Tibial nerve (tissue), 4 donors: ENCODE measurements at places on chromosomes 12 and 14. TPM values are rescaled to one million over a fixed set of nuclear protein-coding genes. Genes with fewer than 3 reads are reported as not detected.

The MPHOSPH9 gene
- total RNA-seq, result 27.5 TPM

The CLEC4C gene
- not detected for total RNA-seq

The DPPA3 gene
- not detected for total RNA-seq

The TESPA1 gene
- total RNA-seq, result 0.42 TPM

The AJUBA gene
- 29.9 TPM for total RNA-seq

The CELA1 gene
- not detected for total RNA-seq

The FOXG1 gene
- total RNA-seq, result not detected

The TMPO gene
- 65.4 TPM for total RNA-seq

DNA sequence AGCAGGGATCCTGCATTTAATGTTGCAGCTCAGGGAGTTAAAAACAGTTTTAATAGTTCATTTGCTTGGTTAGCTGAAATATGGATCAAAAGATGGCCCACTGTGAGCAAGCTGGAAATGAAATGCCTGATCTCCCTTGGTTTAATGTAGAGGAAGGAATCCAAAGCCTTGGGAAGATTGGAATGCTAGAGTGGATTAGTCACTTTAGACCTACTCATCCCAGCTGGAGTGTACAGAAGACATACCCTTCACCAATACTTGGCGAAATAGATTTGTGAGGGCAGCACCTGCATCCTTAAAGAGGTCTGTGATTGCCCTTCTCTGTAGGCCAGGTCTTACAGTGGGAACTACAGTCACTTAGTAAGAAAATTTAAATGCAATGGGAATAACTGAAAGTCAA is 58.0 kb upstream of the KRAS start:
- no peak overlapping the region for H3K4me3 ChIP-seq
- no peaks in the 10 kb centered on the region for H3K4me1 ChIP-seq
- no peaks in the 10 kb centered on the region for H3K27me3 ChIP-seq
- no peak overlapping the region for H3K27ac ChIP-seq

DNA sequence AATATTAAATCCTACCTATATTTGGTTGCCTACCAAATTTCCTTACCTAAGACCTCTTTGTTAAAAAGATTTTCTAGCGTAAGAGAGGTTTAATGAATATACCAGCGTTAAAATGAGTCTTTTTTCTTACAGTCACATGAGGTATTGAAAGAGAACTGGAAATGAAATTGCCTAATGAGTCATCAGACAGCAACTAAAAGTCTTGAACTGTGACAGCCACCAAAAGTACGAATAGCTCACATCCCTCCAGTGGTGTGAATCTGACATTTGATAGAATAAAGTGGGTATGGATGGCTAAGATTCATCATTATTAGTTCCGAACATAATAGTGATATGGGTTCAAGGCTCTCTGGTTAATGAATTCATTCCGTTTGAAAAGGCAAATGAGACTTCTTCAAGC is 1297.3 kb downstream of the AACS start:
- H3K4me1 ChIP-seq, result no peaks in the 10 kb centered on the region
- no peak for DNase-seq
- H3K27ac ChIP-seq, result no peak overlapping the region
- H3K36me3 ChIP-seq, result no peaks in the 10 kb centered on the region
- H3K27me3 ChIP-seq, result no peaks in the 10 kb centered on the region
- H3K4me3 ChIP-seq, result no peak overlapping the region

GRCh38 chr14:65252482-65253255 is 150.4 kb upstream of the MAX start:
- no peaks in the 10 kb centered on the region for H3K27me3 ChIP-seq
- DNase-seq, result no peak
- no peak overlapping the region for H3K27ac ChIP-seq
- H3K36me3 ChIP-seq, result no peaks in the 10 kb centered on the region
- H3K4me3 ChIP-seq, result no peak overlapping the region

- H3K4me3 ChIP-seq, result peak overlapping the region; percentile 54
- DNase-seq, result no peak
- no peaks in the 10 kb centered on the region for H3K4me1 ChIP-seq
- no peaks in the 10 kb centered on the region for H3K36me3 ChIP-seq
- peak overlapping the region; percentile 91 for H3K27ac ChIP-seq
Observed at GRCh38 chr14:54901380-54902142, 1.1 kb downstream of the GCH1 start.

GRCh38 chr12:107612508-107612907 is 73.1 kb upstream of the PWP1 start:
- no peaks in the 10 kb centered on the region for H3K4me1 ChIP-seq
- DNase-seq, result no peak
- H3K27me3 ChIP-seq, result no peaks in the 10 kb centered on the region
- no peak overlapping the region for H3K4me3 ChIP-seq

GRCh38 chr14:56244138-56244789 is 126.1 kb downstream of the PELI2 start:
- peak overlapping the region; percentile 48 for H3K27ac ChIP-seq
- H3K4me1 ChIP-seq, result no peaks in the 10 kb centered on the region
- no peak overlapping the region for H3K4me3 ChIP-seq

DNA sequence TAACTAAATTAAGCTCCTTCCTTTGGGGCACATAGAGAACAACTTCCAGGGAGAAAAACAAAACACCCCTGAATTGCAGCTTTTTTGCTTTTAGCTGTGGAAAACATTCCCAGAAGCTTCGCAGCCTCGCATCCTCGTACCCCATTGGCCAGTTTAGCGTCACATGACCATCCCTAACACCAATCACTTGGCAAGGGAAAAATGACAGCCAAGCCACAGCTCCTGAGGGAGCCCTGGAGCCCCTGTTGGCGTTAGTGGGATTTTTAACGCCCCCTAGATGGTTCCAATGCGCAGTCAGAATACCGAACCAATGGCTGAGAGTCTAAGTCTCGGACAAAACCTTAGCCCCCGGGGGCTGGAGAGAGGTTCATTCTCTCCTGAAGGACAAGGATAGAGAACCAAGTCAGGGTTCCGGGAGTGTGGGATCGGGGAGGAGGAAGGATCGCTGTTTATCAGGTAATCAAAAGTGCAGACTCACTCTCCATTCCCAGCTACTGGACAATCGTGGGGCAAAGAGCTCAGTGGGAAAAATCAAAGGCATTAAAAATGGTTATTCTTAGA is 135.6 kb upstream of the HIF1A start:
- no peak overlapping the region for H3K27ac ChIP-seq
- peaks cover 10% of the 10 kb centered on the region for H3K4me1 ChIP-seq
- H3K36me3 ChIP-seq, result no peaks in the 10 kb centered on the region
- H3K27me3 ChIP-seq, result no peaks in the 10 kb centered on the region
- H3K4me3 ChIP-seq, result no peak overlapping the region
- DNase-seq, result no peak

GRCh38 chr14:101001311-101002069 is 98.0 kb upstream of the RTL1 start:
- no peak overlapping the region for H3K4me3 ChIP-seq
- no peaks in the 10 kb centered on the region for H3K4me1 ChIP-seq
- H3K27me3 ChIP-seq, result no peaks in the 10 kb centered on the region
- no peak overlapping the region for H3K27ac ChIP-seq

- H3K4me3 ChIP-seq, result no peak overlapping the region
- no peaks in the 10 kb centered on the region for H3K4me1 ChIP-seq
- no peak overlapping the region for H3K27ac ChIP-seq
- DNase-seq, result no peak
- no peaks in the 10 kb centered on the region for H3K27me3 ChIP-seq
- H3K36me3 ChIP-seq, result no peaks in the 10 kb centered on the region
Observed at GRCh38 chr12:38384816-38385378, 68.3 kb downstream of the ALG10B start.

DNA sequence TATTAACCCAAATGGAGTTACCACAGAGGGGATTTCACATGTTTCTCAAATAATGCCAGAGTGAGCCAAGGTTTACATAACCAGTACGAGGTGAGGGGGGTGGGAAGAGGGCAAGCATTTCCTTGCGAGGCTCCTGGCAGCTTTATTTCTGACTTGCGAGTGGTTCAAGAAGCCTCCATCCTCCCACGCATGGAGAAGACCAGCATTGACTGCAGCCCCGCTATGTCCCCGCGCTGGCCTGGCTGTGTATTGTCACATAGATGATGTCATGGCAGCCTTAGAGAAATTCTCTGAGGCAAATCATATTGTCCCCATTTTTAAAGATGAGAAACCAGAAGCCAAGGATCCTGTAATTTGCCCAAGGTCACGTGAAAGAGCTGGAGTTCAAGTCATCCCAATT is 188.2 kb downstream of the CACNA1C start:
- no peaks in the 10 kb centered on the region for H3K36me3 ChIP-seq
- no peak for DNase-seq
- H3K4me3 ChIP-seq, result no peak overlapping the region
- H3K27me3 ChIP-seq, result no peaks in the 10 kb centered on the region

DNA sequence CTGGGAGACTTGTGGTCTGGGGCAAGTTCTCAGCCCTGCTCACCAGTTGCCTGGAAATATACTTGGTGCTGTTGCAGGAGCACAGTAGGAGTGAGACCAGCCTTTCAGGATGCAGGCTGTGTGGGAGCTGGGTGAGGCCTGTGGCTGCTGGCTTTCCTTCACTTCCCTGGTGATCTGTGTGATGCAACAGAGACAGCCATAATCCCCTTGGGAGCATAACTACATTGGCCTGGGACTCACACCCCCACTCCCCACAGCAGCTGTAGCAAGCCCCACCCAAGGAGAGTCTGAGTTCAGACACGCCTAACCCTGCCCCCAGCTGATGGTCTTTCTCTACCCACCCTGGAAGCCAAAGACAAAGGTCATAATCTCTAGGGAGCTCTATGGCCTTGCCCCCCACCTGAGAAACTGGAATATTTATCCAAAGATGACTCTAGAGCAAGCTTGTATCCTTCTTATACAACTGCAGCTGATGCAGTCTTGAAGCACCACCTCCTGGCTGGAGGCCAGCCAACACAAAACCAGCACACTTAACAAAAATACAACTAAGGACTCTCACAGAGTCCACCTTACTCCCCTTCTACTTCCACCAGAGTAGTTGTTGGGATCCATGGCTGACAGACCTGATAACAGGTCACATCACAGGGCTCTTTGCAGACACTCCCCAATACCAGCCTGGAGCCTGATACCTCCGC is 190.4 kb upstream of the CPNE8 start:
- no peaks in the 10 kb centered on the region for H3K36me3 ChIP-seq
- no peak overlapping the region for H3K27ac ChIP-seq
- DNase-seq, result no peak
- H3K4me3 ChIP-seq, result no peak overlapping the region
- no peaks in the 10 kb centered on the region for H3K4me1 ChIP-seq

- no peak overlapping the region for H3K27ac ChIP-seq
- no peak for DNase-seq
- H3K4me1 ChIP-seq, result peaks cover 14% of the 10 kb centered on the region
- H3K4me3 ChIP-seq, result no peak overlapping the region
- peaks cover 17% of the 10 kb centered on the region for H3K36me3 ChIP-seq
Observed at GRCh38 chr12:49552014-49552413, 13.2 kb downstream of the KCNH3 start.

DNA sequence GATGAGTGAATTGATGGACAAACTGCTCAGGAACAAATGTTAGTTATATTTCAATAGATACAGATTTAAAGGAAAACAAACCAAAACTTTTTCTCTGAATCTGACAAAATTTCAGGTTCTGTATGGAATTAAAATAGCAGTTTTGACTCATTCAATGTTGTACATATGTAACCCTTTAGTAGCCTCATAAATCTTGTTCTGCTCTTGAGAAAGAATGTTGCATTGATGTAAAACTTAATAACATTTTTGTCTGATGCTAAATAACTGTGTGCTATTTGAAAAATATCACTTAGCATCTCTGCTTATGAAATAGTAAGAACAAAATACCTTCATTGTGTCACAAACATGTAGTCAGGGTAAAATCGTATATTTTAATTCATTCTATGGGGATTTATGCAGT is 168.9 kb upstream of the NOVA1 start:
- no peaks in the 10 kb centered on the region for H3K36me3 ChIP-seq
- H3K27ac ChIP-seq, result no peak overlapping the region
- no peaks in the 10 kb centered on the region for H3K27me3 ChIP-seq

GRCh38 chr12:26239122-26239851 is 43.9 kb downstream of the SSPN start:
- H3K4me1 ChIP-seq, result peaks cover 4% of the 10 kb centered on the region
- H3K4me3 ChIP-seq, result no peak overlapping the region
- peak overlapping the region; percentile 48 for H3K27ac ChIP-seq
- no peaks in the 10 kb centered on the region for H3K27me3 ChIP-seq
